Posterior cingulate gyrus (tissue), 11 donors: ENCODE measurements at places on chromosomes 5 and 9.

GRCh38 chr9:130675396-130675795 is 11.0 kb downstream of the PRDM12 start:
- no peak for DNase-seq

DNA sequence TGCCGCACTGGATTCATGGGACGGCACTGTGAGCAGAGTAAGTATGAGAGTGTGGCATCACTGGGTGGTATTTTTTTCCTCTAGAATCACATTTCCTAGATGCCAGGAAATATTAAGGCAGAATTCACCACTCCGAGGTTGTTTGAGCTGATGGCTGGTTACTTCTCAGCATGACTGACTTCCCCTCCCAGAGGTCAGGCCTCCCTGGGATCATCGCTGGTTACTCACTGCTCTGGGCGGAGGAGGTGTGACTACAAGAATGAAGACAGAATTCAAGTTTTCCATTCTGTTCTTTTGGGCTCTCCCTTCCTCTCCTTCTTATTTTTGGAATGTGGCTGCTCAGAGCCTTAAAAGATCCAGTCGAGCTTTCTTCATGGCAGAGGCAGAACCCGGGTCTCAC is 76.6 kb upstream of the PRRC1 start:
- no peak for DNase-seq

DNA sequence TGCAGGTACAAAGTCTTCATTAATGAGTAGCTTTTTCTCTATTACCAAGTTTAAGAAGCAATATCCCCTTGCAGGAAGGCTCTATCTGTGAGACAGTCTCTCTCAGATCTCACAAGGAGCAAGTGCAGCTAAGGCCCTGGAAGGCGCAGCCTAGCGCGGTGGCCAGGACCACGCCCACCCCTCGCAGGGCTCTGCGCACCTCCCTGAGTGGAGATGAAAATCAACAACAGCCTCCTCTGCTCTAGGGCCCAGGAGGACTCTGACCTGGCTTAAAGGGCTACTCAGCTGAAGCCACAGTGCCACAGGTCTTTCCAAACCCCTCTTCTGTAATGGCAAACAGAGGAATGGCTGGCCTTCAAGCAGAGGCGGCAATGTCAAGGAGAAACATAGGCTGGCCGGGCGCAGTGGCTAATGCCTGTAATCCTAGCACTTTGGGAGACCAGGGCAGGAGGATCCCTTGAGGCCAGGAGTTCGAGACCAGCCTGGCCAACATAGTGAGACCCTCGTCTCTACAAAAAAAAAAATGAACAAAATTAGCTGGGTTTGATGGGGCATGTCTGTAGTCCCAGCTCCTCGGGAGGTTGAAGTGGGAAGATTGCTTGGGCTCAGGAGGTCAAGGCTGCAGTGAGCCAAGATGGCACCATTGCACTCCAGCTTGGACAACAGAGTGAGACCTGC is 11.9 kb downstream of the SEC16A start:
- no peak for DNase-seq

DNA sequence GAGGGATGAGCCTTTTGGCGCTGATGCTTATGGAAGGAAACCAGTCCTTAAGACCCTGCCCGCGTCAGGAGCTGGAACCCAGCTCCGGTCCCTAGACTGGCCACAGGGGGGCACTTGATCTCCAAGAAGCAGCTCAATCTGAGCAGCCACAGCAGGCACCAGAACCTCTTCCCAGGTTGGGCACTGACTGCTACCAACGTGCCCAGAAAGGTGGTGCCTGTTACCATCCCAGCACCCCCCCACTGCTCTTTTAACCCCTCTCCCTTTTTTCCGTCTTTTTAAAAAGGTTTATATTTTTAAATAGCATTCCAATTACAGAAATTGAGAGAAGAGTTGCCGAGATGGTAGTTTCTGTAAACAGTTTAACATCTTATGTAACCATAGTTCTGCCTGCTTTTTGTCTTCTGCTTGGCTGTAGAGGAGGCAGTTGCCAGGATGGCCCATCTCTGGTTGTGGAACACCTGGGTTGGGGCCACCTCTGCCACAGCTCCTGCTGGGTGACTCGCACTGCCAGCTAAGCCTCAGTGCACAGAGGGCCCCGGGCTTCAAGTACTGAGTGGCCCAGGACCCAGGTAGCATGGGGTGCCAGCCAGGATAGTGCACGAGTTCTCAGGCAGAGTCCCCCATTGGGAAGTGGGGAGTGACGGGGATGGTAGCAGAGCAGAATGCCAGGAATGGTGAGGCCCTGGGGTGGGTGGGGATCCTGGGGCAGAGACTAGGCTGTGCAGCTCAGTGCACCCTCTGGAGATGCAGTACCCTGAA is 62.8 kb downstream of the PFDN1 start:
- DNase-seq, result peak; percentile 96

- no peak for DNase-seq
Observed at GRCh38 chr5:136242136-136242535, 49.2 kb upstream of the SMIM32 start.

- no peak for DNase-seq
Observed at GRCh38 chr5:149917073-149917676, 27.4 kb downstream of the PDE6A start.

- peak; percentile 93 for DNase-seq
Observed at GRCh38 chr9:4084435-4084818, 215.4 kb downstream of the GLIS3 start.

DNA sequence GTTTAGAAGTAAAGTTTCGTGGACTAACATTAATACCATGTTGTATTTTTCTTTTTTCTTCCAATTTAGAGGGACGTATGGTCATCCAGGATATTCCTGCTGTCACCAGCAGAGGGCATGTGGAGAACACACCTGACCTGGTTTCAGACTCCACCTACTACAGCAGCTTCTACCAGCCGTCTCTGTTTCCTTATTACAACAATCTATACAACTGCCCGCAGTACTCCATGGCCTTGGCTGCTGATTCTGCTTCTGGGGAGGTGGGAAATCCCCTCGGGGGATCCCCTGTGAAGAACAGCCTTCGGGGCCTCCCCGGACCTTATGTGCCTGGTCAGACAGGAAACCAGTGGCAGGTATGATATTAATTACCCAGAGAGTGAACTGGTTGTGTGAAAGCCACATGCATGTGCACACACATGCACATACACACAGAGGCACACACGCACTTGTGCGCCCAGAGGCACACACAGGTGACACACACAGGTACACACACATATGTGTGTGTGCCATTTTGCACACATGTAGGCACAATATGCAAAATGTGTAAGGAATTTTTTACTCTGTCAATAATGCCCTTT is 52.4 kb downstream of the DMRT1 start:
- peak; percentile 37 for DNase-seq
